ENCODE measurements at places on chromosomes 3 and 15. TPM values are rescaled to one million over a fixed set of nuclear protein-coding genes. Genes with fewer than 3 reads are reported as not detected.

PTX3 gene
- 0.13 TPM for total RNA-seq

ACKR4 gene
- total RNA-seq: 2.9 TPM

SRGAP3 gene
- total RNA-seq: 5.1 TPM

CCR4 gene
- 0.08 TPM for total RNA-seq

MYL3 gene
- total RNA-seq: 10,727 TPM

FBN1 gene
- 39.4 TPM for total RNA-seq

DNA sequence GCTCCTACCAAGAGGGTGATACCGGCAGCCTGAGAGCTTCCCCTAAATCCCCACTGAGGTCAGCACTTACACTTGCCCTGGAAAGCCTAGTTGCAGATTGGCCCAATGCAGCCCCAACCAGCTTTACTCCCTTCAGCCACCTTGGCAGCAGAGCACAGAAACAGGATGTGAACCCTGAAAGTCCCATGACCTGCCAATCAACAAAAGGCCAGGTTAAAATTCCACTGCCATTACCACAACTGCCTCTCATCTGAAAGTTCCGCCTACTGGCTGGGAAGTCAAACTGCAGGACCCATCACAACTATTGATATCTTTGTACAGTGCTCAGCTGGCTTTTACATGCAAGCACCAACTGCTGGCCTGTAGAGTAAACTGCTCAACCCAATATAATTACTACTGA lies 156.2 kb downstream of the ZMAT3 start:
- no peak for DNase-seq

- DNase-seq: no peak
Measured at GRCh38 chr3:152175528-152175889, 93.2 kb upstream of the MBNL1 start.

DNA sequence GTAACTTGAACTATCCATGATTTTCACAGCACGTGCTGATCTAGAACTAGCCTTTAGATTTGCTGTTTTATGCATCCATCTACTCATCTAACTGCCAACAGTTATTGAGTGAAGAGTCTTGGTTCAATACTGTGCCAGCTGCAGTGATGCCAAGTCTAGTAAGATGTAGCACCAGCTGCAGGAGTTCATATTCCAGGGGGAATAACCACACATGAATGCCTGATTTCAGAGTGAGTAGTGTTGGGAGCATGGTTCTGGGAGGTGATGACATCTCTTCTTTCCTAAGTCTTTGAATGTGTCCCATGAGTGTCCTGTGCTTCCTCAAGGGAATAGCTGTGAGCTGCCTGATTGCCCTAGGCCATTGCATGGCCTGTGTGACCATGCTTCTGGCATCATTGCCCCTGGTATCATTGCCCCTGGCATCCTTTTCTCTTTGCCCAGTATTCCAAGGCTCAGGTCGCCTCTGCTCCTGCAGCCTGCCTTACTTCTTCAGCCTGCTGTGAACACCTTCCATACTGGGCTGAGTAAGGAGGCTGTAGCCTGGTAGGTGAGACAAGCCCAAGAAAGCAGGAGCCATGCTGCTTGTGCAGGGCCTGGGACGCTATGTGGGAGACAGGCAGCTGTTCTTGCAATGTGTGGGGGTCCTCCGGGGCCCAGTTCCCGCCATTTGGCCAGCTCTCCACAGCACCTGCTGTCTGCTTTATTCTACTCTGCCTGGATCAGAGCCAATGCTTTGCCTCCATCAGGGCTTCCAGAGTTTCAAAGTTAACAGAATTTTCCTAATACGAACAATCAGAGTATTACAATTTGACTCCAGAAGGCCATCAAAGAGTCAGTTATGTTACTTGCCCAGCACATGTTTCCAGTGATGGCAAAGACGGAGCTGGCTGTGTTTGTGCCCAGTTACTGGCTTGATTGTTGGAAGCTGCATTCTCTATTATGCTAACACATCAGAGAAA lies 73.2 kb downstream of the CLSTN2 start:
- no peak for DNase-seq

- DNase-seq: no peak
Measured at GRCh38 chr15:74992619-74993018, 2.7 kb upstream of the SCAMP5 start.

GRCh38 chr3:42894698-42895579 lies 11.0 kb upstream of the ZNF662 start:
- DNase-seq: no peak

GRCh38 chr3:64291956-64292355 lies 66.7 kb upstream of the PRICKLE2 start:
- DNase-seq: no peak

GRCh38 chr3:151768393-151768930 lies 34.7 kb downstream of the AADACL2 start:
- DNase-seq: no peak

DNA sequence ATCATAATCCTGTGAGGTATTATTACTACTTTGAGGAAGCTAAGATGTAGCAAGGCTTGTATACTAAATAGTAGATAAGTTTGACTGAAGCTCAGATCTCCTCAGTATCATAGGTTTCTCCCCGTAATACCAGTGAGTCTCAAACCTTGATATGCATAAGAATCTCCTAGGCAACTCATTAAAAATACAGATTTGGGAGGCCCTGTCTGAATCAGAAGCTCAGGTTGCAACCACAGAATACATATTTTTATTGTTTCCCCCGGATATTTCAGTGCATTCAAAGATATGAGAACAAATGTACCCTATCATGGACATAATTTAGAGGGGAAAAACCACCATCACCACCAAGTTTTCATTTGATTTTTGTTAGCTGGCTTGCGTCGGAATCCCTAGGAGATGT lies 242.1 kb upstream of the C2CD4B start:
- DNase-seq: no peak

Data from Right ventricle myocardium superior (tissue), 1 donor.